ENCODE measurements at places on chromosomes 6 and 20. TPM values are rescaled to one million over a fixed set of nuclear protein-coding genes. Genes with fewer than 3 reads are reported as not detected.
A peak's percentile ranks its signal among the peaks of the same experiment; 100 is the strongest.

DNA sequence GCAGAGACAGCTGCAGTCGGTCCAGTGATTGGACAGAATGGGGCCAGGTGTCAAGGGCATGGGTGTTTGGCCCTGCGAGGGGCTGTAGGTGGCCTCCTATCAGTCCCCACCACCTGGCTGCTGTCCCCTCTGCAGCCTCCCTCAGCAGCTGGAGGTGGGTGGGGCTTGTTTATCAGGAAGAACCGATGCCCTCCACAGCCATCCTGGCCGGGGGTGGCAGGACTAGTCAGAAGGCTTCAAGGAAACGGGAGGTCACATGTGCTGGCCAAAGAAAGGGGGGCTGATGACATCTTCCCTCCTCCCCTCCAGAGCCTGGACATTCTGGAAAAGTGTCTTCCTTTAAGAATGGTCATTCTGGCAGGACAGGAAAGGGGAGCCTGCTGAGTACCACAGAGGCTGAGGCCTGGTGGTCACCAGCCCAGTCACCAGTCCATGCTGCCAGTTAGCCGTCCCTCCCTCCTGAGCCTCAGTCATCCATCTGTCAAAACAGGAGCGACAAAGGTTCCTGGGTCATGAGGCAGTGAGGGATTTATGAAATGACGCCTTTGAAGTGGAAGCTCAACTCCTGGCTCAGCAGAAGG lies 4.1 kb downstream of the FAM210B start:
- DNase-seq = no peak

GRCh38 chr6:34095741-34096140 lies 50.1 kb downstream of the GRM4 start:
- DNase-seq = no peak

DNA sequence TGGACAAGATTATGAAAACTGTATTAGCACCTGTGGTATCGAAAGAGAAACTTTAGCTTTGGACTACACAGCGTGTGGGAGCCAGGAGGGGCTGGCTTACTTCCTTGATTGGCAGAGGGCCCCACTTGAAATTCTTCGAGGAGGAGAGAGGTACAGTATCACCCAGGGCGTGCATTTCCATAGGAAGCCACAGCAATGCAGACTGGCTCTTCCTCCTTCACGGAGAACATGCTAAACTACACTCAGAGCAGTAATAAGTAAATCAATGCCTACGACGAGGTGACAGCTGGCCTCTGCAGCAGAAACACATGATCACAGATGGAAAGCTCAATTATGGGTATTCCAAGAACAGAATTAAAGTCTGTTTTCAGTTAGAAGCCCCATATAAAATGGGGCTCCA lies 44.2 kb downstream of the MYLK4 start:
- no peak for DNase-seq

DNA sequence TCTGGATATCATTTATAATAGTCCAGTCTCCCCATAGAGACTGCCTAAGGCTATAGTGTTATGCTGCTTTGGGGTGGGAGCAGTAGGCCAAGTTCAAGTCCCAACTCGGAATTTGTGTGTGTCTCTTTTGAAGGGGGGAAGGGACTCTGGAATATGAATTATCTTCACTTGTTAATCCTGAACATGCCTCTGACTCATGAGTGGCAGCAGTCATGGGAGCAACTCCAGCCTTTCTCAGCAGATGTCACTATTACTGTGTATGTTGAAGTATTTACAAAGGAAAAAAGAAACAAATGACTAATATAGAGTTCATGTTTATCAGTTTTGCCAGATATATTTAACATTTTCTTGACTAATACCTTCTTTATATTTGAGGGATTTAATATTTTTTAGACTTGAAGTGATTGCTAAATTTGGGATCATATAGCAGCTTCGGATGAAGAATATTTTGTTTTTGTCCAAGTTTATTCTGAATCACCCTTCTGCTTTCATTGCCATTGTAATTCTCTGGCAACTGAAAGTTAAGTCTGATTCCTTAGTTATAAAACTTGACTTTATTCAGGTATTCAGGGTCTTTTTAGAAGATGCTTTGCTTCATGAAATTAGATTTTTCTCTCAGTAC lies 23.4 kb downstream of the FAM217A start:
- no peak for DNase-seq

DNA sequence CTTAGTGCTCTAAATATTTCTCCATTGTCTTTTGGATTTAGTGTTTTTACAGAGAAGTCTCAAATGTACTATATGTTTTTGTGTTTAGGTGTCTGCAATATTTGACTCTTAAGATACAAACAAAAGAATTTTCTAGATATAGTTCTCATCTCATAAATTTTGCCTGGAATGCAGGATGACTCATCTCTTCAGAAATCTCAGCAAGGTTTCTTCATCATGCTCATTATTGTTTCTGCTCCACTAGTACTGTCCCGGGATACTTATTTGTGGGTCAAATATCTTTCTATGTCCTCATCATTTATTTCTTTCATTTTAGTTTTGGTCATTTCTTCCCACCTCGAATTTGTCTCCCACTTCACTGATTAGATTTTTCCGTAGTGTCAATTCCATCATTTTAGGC lies 9.5 kb downstream of the AHI1 start:
- DNase-seq = no peak

GRCh38 chr20:63044204-63044600 lies 37.4 kb upstream of the BHLHE23 start:
- peak; percentile 47 for DNase-seq

DNA sequence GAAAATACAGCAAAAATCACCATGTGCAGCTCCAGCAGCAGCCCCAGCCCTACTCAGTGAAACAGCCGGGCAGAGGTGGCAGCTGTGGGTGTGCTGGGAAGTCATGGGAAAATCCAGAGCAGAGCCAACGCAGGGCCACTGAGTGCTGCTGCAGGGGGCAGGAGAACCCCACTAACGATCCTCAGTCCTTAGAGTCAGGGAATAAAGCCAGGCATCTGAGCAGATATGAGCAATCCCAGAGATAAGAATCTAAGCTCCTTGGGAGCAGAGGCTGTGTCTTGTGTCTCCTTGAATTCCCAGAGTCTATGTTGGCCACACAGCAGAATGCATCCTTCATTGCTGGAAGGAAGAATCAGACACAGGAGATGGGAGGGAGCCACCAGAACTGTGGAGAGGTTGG lies 493.1 kb upstream of the MAP3K7 start:
- DNase-seq = no peak

DNA sequence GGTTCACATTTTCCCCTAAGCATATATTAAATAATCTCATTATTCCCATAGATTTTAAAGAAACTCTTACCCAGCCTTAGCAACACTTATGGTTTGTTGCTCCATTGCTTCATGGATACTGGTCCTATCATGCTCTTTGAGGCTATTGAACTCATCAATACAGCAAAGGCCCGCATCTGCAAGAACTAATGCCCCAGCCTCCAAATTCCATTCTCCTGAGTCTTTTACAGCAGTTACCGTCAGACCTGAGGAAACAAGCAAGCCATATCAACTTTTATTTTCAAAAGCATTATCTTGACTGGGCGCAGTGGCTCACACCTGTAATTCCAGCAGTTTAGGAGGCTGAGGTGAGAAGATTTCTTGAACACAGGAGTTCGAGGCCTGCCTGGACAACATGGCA lies 37.7 kb upstream of the ASF1A start:
- DNase-seq = no peak

NNAT gene
- 2.7 TPM for total RNA-seq

NRN1 gene
- not detected for total RNA-seq

Measured in chondrocyte (in vitro differentiated cells).